ENCODE measurements at places on chromosomes 4 and X. TPM values are rescaled to one million over a fixed set of nuclear protein-coding genes. Genes with fewer than 3 reads are reported as not detected.

- no peak for DNase-seq
Measured at GRCh38 chrX:50448565-50448964, 22.1 kb downstream of the DGKK start.

- no peak for DNase-seq
Measured at GRCh38 chr4:8159537-8160232, 1.1 kb upstream of the ABLIM2 start.

DNA sequence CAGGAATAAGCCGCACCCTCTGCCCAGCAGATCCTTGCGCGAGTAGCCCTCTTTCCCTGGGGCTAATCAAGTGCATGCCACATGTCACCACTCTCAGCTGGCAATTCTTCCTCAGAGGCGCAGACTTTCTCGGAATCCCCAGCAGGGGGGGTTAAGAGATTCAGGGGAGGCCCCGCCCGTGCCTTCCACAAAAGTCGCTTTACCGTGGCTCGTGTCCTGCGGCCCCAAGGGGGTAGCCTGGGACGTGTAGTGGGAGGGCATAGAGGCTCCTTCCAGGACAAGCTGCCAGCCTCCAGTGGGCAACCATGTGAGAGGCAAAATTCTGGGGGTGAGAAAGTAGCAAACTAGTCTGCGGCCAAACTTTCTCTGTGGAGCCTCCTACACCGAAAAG lies 652 bp downstream of the SRPX start:
- peak; percentile 64 for DNase-seq

DNA sequence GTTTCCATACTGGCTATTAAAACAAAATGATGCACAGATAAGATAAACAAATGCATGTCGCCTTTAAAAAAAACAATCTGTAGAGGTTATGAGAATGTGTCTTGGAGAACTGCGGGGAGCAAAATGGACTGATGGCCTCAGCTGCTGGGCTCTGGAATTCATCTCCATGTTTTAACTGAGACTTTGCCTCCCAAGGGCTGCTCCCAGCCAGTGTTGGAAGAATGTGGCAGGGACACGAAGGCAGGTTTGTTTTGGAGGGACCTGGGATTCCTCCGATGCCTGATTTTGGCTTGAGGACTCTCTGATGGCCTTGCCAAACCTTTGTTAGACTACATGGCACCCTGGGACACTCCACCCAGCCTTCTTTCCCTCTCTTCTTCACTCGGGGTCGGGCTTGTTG lies 83.5 kb upstream of the AP1S2 start:
- DNase-seq: no peak

DNASE1L1 gene
- 41.0 TPM for total RNA-seq

SLC6A14 gene
- 26.8 TPM for total RNA-seq

DNA sequence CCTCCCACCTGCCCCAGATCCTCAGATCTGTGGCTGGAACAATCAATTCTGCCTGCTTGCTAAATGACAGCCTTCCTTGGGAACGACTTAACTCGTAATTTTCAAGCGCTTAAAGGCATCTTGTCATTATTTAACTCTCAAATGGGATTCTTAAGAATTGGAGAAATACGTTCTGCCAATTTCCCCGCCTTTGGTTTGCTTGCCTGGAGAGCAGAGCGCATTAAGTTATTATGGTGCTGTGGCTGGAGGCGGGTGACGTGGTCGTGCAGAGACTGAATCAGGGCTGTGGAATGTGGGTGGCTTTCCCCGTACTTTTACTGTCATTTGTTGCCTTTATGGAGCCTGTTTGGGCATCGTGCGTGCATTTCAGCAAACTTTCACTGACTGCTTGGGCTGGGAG lies 78.9 kb upstream of the PSAPL1 start:
- DNase-seq: no peak

KLHL34 gene
- total RNA-seq: not detected

GRCh38 chr4:181998398-181999295 lies 244.6 kb upstream of the TENM3 start:
- no peak for DNase-seq

DNA sequence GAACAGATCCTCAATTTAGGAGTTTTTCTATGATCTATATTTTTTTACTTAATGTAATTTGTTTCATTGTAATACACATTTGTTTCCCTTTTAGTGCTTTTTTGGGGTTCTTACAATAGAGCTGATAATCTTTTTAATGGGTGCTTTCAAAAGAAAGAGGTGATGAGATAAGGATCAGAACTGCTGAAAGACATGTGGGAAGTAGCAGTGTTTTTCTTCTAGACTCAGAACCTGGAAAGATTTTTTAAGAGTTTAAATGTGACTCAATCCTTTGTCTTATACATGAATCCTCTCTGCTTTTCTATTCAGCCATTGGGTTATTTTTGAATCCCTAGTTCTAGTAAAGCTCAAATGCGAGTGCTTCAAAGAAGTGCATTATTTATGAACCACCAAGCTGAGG lies 25.6 kb downstream of the UCHL1 start:
- DNase-seq: no peak

DNA sequence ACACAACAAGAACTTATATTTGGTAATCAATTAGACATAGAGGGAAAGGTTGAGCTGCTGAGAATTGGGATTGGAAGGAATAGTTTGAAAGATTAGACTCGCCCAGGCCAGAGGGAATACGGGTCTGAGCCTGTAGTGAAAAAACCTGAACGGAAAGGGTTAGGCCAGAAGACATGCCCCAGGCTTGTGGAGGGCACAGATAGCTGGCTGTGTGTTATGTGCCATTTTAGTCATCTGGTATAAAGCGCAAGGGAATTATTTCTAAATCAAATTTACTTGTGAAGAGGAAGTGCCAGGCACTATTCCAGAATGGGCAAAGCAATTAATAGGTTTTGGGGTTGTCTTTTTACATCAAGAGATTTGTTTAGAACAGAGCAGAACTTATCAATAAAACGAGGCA lies 187.5 kb upstream of the ANKRD50 start:
- DNase-seq: no peak

SMAD1 gene
- 50.3 TPM for total RNA-seq

DNA sequence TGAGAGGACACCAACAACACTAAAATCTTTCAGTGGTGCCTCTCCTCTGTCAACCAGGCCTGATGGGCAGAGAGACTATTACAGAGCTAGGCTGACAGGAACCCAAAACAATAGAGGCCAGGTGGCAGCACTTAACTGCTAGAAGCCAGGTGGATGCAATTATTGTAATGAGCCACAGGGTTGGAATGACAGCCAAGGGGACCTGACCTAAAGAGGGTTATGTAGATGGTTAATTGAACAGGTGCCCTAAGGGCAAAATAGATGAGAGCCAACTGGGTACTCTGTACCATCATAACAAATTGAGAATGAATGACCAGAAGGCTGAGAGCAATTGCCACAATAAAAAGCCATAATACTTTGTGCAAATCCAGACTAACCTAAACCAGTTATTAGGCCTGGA lies 24.7 kb upstream of the FRAS1 start:
- DNase-seq: no peak

DNA sequence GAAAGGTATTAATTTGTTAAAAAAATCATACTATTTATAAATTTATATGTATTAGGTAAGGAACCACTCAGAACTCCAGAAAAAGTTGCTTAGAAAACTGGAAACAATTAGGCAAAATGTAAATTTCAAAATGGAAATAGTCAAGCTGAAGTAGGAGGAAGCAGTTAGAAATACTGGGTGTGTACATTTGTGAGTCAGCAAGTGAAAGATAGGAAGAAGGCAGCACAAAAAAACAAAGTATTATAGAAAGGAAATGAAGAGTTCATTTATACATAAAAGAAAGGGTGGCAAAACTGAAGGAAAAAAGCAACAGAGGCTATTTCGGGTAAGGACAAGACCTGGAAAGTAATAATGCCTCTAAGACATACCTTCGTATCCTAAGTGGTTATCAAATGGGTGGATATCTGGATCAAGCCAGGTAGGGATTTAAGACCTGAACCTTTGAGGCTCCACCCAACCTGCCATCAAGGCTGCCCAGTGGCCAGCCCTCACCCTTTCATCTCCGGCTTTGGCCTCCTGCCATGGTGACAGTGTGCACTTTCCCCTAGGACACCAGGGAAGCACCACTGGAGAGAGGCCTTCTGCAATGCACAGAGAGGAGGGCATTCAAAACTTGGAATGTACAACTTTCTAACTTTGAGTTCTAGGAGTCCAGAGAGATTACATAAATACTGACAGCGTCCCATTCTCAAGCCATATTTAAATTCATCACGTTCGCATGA lies at the start of gene LRRC66:
LRRC66 (minus strand) TSS at position 428 of the 722 bp plus-strand sequence. CDS start 2,750 bp downstream, outside the sequence.
- no peak for DNase-seq

DNA sequence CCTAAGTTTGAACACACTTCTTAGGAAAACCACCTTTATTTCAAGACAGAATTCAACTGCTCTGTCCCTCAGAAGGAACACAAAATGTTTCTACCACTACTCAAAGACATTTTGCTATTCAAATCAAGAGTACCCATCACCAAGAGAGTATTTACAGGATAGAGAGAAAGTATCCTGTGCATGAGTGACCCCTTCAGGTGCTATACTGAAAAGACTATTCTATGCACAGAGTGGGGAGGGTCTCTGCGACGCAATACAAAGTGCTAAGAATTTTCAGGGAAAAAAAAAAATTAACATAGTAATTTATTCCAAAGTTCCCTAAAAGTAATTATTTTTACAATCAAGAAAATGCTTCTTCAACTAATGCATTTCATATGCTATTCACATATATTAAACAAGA lies 346.4 kb upstream of the FAM241A start:
- no peak for DNase-seq

- DNase-seq: no peak
Measured at GRCh38 chr4:63218856-63219255, 1190.4 kb downstream of the TECRL start.

GRCh38 chrX:26606971-26607370 lies 391.0 kb downstream of the MAGEB5 start:
- DNase-seq: no peak

GRCh38 chr4:87118826-87119225 lies 101.6 kb downstream of the KLHL8 start:
- DNase-seq: peak; percentile 12

CSAG3 gene
- not detected for total RNA-seq

DNA sequence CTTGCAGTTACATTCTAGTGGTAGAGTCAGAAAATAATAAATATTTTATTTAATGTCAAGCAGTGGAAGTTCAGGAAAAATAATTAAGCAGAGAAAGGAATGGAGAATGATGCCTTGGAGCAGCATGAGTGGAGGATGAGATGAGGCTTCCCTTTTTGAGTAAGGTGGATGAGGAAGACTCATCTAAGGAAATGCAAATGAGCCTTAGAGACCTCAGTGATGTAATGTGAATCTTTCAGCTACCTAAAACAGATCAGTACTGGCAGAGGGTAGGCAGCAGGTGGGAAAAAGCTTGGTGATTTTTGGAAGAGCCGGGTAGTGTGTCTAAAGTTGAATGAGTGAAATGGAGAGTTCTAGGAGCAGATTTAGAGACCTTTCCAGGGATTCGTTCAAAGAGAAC lies 118.2 kb downstream of the GRID2 start:
- no peak for DNase-seq

GRCh38 chr4:106530024-106530361 lies 161.4 kb upstream of the GIMD1 start:
- DNase-seq: no peak

KLB gene
- 0.51 TPM for total RNA-seq

L1CAM gene
- total RNA-seq: 0.74 TPM

DNA sequence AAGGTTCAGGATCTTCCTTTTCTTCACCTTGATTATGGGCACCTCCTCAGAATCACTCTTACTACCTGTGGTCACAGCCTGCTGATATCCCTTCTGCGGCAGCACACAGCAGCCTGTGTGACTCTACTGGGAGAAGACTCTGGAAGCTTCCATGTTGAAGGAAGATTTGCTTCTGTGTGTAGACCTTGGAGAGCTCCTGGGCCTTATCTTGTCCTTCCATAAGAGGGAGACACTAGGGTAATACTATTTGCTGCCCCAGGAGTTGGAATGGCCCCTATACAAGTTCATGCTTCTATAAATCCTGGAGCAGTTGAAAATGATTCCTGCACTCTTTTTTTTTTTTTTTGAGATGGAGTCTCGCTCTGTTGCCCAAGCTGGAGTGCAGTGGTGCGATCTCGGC lies 10.2 kb upstream of the SUPT20HL1 start:
- no peak for DNase-seq

GRCh38 chrX:132077912-132078311 lies 49.9 kb downstream of the FRMD7 start:
- no peak for DNase-seq
